ENCODE measurements at places on chromosomes 11 and 22.

DNA sequence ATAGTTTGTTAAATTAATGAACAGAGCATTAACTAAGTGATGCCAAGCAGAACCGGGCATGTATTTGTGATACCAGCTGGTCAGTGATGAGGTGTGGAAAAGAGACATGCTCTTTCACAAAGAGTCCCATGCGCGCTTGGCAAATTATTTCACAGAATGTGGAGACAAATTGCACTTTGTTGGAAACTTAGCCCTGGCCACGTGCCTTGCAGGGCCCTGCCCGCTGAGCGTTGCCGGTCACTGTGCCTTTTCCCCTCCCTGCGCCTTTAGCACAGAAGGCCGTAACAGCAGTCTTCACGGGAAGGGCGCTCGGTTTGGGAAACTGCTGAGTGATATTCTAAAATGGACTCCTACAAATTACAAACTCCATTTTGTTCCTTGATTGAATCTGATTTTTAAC, 235.9 kb downstream of the TBC1D22A start:
- no peak for DNase-seq

DNA sequence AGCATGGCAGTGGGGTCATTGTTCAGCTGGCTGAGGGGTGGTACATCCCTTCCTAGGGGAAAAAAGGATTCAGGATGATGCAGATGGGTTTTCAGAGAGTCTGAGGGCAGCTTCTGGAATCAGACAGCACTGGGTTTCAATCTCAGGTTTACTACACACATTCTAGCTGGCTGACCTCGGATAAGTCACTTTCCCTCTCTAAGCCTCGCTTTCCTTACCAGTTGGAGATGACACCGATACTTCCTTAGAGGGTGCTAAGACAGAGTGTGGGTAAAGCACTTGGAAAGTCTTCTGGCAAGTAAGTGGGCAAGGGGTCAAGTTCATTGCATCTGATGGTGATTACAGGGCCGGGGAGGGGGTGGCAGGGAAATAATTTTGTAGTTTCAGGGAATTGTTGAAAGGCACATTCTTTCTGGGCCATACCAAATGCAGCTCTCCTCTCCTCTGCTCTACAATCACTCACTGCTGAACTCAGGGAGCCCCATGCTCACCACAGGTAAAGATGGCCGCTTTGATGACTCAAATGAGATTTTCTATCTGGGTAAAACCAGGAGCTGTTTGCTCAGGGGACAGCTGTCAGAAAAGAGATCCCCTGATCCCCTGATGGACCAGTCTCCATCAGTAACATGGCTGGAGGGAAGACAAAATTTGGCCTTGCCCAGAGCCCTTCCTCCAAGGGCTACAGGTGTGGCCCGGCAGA, 6.5 kb upstream of the MIAT start:
- DNase-seq = peak; percentile 55

DNA sequence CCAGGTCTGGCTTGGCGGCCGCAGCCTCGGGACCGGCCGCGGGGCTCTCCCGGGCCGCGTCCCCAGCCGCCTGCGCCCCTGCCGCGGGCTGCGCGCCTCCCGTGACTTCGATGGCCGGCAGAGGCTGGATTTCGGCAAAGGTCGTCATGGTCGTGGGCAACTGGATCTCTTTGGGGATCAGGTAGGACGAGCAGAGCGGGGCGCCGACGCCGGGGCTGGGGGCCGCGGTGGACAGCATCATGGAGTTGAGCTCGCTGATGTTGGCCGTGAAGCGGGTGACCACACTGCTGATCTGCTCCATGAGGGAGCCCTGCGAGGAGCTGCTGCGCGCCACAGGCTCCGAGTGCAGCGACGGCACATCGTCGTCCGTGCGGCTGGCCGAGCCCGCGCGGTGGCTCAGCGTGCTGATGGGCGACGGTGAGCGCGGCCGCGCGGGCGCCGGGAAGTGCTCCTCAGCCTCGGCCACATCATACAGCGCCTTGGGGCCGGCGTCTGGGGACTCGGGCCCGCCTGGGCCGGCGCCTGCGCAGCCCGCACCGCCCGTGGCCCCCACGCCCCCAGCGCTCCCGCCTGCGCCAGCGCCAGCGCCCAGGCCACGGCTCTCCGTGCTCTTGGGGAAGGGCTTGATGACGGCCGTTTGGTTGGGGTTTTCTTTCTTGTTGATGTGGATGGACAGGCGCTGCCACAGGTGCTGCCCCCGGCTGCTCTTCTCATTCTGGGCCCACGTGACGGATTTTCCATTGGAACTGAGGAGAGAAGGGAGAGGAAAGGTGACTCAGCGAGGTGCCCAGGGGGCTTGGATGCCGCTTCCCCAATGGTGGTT, 171.4 kb upstream of the CTSC start:
- DNase-seq = peak; percentile 44

GRCh38 chr11:79082907-79083306, 357.9 kb downstream of the TENM4 start:
- no peak for DNase-seq

GRCh38 chr11:36452961-36453360, 57.1 kb downstream of the TRAF6 start:
- DNase-seq = peak; percentile 52

DNA sequence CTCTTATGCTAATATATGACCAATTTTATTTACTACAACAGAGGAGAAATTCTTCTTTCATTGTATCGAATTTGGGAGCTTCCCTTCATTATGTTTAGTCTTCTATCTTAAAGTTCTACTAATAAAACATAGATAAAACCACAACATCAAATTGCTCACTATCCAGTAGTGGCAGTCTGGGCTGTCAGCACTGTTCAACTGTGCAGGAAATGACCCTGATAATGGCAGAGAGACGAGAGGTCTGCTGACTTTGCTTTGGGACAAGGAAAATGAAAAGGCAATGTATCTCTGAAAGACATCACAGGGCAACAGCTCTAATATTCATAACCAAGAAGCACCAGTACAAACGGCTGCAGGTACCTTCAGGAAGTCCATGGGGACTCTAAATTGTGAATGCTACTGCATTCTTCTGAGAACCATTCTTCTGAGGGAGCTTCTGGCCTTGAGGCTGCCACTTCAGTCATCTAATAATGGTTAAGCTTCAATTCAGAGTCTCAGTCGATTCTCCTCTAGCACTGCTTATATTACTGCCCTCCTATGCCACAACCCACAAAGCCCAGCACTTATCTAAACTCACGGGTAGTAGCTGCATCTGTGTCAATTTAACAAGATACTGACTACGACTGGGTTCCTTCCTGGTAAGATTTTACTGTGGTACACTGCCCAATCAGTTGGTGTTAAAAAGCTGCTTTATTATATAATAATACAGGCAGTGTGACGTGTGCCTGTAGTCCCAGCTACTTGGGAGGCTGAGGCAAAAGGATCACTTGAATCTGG, 44.2 kb downstream of the CKAP5 start:
- no peak for DNase-seq

- DNase-seq = no peak
Observed at GRCh38 chr11:73945396-73945795, 5.4 kb upstream of the DNAJB13 start.

GRCh38 chr11:114399490-114400215, 658 bp downstream of the C11orf71 start:
- no peak for DNase-seq

DNA sequence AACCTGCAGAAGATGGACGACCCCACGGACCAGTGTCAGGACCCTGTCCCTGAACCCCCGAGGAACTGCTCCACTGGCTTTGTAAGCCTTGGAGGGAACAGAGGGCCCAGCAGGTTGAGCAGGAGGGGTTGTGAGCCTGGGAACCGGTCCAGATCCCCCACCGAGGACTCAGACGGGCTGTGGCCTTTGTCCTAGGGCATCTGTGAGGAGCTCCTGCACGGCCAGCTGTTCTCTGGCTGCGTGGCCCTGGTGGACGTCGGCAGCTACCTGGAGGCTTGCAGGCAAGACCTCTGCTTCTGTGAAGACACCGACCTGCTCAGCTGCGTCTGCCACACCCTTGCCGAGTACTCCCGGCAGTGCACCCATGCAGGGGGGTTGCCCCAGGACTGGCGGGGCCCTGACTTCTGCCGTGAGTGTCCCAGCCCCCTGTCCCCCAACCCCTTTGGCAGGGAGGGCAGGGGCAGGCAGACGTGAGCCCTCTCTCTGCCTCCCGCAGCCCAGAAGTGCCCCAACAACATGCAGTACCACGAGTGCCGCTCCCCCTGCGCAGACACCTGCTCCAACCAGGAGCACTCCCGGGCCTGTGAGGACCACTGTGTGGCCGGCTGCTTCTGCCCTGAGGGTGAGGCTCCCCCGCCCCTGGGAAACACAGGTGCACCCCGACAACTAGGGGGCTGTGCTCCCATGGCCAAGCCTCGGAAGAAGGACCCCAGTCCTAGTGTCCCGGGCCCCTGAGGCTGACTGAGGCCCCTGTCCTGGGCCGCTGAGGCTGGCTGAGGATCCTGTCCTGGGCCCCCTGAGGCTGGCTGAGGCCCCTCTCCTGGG, 6.4 kb downstream of the MUC5AC start:
- DNase-seq = no peak

DNA sequence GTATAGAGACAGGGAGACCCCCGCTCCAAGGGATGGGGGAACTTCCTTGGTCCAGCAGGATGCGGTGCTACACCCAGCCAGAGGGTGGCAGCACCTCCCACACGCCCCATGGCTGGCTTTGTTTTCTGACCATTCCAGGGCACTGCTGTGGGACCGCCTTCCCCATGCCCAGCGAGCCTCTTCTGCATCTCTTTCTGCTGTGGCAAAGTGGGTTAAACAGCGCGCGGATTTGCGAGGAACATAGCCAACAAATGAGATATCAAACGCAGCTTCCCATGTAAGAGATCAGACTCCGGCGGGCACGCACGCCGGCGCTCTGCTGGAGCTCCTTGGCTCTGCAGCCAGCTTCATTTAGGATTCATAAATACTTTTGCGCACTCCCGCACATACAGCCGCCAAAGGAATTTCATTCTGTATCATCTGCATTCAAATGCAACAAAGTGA, 485.8 kb upstream of the CADM1 start:
- DNase-seq = no peak

DNA sequence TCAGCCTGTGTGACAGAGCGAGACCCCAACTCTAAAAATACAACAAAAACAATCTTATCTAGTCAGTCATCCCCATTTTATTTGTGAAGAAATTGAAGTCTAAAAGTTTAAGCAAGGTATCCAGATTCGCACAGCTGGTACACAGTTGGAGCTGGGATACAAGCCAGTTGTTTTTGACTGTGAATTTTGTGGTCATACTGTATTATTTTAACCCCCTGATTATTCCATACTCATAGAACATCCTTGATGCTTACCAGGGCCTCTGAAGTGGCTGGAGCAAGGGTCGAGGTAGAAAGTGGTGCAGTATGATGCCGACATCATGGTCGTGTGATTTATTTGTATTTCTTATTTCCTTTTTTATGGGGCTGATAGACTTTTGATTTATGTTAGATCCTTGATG, 50.0 kb downstream of the BID start:
- DNase-seq = no peak

- no peak for DNase-seq
Observed at GRCh38 chr22:28440592-28441390, 238.8 kb downstream of the TTC28 start.

DNA sequence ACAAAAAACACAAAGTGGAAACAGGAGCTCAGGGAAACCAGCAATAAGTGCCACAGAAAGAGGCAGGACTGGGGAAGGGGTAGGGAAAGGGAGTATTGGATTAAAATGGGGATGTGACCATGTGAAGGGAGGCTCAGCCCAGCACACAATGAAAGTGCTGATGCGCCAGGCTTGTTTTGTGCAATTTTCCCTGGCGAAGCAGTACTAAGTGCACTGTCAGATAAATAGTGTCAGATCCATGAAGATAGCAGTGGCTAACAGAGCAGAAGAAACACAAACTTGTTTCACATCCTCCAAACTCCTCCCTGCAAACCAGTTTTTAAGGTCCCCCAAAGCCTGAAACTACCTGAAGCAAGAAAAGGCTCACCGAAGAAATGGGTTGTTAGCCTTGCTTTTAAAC, 50.7 kb upstream of the RAPSN start:
- no peak for DNase-seq

GRCh38 chr11:46237248-46238077, 40.0 kb upstream of the CREB3L1 start:
- peak; percentile 87 for DNase-seq

GRCh38 chr11:502288-503178, 4.5 kb downstream of the RNH1 start:
- DNase-seq = no peak

DNA sequence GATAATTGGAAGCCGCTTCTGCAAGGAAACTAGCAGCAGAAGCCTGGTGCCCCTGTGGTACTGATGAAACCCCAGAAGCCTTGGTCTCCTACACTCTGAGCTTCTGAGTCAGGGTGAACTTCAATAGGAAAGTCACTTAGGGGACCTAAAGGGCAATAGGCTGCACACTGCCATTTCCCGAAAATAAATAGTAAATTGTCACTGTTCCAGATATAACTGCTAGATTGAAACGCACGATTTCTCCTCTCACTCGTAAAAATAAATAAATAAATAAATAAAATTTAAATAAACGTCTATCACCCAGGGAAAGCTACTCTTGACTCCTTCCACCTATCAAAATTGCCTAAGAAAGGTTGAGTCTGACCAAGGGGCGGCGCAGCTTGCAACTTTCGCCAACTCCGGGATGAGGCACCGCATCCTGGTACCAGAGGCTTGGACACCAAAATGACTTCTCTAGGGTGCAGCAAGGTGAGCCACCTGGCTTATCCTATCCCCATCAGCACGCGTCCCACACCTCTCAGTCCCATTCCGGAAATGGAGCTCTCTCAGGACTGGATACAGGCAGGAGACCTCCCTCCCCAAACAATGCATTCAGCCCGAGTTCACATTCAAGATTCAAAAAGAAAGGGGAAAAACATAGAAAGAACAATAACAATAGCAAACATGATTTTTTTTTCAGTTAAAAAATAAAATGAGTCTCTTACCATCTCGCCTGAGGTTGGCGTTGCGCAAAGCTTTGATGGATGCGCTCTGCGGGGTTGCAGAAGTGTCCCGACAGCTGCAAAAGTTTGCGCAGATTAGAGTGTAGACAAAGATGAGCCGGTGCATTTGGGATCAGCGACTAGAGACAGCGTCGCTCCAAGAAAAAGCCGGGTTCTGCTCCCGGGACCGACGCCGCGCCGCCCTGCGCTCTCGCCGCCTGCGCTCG, 583 bp downstream of the PDGFD start:
- DNase-seq = no peak

- no peak for DNase-seq
Observed at GRCh38 chr11:83037877-83038276, 33.8 kb downstream of the RAB30 start.
